ENCODE measurements at places on chromosomes 2 and 18. TPM values are rescaled to one million over a fixed set of nuclear protein-coding genes. Genes with fewer than 3 reads are reported as not detected.

Gene PSTPIP2
- total RNA-seq, result 21.2 TPM

Gene GATA6
- 0.05 TPM for total RNA-seq

Gene NCKAP1
- 1.3 TPM for total RNA-seq

Gene LTBP1
- total RNA-seq, result 0.15 TPM

Gene NMUR1
- 0.08 TPM for total RNA-seq

Gene DNMT3A
- total RNA-seq, result 51.6 TPM
